Naive thymus-derived CD8-positive, alpha-beta T cell (primary cell): ENCODE measurements at places on chromosomes 11 and 22.

GRCh38 chr11:102256251-102256650 is 61.0 kb upstream of the BIRC3 start:
- DNase-seq = no peak

GRCh38 chr11:60455531-60456042 is at the start of gene MS4A1:
Gene MS4A1, plus strand, starts transcription at chr11:60455847. Its CDS starts 6,528 bp downstream, at chr11:60462375.
- no peak for DNase-seq

- no peak for DNase-seq
Observed at GRCh38 chr22:48954781-48955311, 872.8 kb downstream of the BRD1 start.

DNA sequence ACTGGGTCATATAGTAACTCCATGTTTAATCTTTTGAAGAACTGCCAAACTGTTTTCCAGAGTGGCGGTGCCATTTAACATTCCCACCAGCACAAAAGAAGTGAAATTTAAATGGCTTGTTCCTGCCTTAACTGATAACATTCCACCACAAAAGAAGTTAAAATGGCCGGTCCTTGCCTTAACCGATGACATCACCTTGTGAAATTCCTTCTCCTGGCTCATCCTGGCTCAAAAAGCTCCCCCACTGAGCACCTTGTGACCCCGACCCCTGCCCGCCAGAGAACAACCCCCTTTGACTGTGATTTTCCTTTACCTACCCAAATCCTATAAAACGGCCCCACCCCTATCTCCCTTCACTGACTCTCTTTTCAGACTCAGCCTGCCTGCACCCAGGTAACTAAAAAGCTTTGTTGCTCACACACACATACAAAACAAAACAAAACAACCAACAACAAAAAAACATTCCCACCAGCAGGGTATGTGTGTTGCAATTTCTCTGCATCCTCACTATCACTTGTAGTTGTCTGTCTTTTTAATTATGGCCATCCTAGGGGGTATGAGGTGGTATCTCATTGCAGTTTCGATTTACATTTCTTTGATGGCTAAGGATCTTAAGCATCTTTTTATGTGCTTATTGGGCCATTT is 109.0 kb downstream of the FAR1 start:
- DNase-seq = no peak

- DNase-seq = no peak
Observed at GRCh38 chr11:64086258-64087123, 50.8 kb downstream of the FLRT1 start.
